HEK293T (cell line): ENCODE measurements at places on chromosomes 11 and 22.

GRCh38 chr22:19429950-19430889, 1.3 kb downstream of the HIRA start:
- peak; percentile 35 for DNase-seq

GRCh38 chr22:30305519-30305905, 16.2 kb upstream of the CASTOR1 start:
- no peak for DNase-seq

DNA sequence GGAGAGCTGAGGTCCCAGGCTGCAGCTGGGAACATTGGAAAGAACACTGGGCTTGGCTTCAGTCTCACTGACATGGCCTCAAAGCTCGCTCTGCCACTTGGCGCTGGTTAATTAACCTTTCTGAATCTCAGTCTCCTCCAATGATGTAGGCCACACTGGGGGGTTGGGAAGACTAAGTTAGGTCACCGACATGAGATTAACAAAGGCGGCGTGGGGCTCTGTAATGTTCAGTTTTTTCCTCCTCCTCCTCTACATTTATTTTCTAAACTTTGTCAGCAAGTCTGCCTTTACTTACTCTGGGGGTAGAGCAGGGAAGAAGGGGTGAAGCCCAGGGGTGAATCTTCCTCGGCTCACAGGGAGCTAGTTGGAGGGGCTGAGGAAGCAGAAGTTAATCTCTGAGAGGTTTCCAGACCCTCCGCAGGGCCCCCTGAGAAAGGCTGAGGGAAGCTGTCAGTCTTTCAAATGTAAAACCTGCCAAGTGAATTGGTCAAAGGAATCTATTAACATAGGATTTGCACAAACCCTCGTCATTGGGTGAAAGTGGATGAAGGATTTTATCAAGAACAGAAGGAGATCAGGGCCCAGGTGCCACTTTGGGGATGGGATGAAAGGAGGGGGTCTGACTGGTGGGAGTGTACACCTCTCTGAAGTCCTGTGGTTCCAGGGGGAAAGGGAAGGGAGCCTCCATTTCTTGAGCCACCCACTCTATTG, 32.1 kb upstream of the TENM4 start:
- DNase-seq = no peak

- no peak for DNase-seq
Measured at GRCh38 chr11:102653744-102654291, 28.7 kb upstream of the MMP20 start.

DNA sequence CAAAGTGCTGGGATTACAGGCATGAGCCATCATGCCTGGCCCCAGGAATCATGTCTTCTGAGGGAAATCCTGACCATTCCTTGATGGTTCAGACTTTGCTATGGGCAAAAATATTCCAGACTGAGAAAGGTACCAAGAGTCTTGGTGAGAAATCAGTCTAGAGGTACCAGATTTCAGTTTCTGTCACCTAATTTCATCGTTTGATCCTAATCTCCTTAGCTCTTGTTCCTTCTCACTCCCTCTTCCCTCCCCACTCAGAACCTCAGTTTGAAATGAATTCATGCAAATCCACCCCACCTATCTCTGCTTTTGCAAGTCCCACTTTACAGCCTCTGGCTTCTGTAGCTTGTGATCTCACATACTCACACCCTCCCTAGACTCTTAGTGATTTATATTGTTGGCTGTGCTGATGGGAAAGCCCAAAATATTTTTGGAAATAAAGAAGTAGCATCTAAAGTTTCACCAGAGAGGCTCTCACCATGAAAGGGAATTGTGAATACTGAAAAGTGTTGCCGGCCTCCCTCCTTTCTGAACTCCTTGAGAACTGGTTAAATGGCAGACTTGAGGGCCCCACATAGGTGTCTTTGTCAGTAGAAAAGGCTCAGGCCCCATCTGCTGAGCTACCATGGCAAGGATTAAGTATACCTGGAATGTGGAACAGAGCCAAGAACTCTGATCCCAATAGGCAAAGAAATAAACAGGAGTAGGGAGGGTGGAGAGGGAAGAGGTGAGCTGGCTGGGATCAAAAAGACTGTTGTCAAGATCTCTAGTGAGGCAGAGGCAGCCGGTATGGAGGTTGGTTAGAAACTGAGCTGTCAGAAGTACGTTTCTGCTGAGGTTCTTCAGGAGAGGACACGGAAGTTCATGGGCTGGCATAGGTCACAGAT, 190.5 kb upstream of the MTMR2 start:
- DNase-seq = no peak

DNA sequence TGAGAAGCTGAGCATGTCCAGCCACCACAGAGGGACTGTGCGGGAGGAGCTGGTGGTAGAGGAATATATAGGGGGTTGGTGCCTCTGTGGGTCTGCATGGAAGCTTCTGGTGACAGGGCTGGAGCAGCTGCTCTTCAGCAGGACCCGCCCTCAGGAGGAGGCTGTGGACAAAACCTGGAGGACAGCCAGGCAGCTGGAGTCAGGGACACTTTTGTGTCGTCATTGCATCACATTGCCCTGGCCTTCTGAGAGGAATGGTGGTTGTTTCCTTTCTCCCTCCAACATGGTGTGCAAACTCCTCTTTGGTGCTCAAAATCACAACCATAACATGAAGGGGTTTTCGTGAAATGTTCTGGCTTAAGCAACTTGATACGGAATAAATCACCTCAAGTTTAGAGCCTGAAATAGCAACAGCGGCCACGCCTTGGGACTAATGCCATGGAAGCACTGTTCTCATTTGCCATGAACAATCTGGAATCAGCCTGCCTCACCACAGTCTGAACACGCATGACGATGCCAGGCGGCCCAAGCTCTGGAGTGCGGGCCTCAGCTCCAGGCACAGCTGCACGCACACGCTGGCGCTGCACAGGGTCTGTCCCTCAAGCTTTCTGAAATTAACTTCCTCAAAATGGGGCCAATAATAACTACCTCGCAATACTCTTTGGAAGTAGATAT, 17.1 kb upstream of the CSRP3 start:
- no peak for DNase-seq

DNA sequence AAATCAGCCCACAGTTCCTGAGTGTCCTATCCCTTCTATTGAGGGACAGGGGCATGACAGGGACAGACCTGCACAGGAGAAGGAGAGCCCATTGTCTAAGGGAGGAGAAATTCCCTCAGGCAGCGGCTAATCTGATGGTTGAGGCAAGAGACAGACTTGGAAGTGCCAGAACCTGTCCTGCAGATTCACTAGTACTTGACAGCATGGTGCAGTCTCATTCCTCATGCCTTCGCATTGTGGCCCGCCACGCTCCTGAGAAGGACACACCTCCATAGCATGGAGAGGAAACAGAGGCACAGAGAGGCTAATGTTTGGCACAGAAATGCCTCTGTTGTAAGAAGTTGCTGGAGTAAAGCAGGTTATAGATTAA, 3.2 kb downstream of the P2RY6 start:
- DNase-seq = no peak

DNA sequence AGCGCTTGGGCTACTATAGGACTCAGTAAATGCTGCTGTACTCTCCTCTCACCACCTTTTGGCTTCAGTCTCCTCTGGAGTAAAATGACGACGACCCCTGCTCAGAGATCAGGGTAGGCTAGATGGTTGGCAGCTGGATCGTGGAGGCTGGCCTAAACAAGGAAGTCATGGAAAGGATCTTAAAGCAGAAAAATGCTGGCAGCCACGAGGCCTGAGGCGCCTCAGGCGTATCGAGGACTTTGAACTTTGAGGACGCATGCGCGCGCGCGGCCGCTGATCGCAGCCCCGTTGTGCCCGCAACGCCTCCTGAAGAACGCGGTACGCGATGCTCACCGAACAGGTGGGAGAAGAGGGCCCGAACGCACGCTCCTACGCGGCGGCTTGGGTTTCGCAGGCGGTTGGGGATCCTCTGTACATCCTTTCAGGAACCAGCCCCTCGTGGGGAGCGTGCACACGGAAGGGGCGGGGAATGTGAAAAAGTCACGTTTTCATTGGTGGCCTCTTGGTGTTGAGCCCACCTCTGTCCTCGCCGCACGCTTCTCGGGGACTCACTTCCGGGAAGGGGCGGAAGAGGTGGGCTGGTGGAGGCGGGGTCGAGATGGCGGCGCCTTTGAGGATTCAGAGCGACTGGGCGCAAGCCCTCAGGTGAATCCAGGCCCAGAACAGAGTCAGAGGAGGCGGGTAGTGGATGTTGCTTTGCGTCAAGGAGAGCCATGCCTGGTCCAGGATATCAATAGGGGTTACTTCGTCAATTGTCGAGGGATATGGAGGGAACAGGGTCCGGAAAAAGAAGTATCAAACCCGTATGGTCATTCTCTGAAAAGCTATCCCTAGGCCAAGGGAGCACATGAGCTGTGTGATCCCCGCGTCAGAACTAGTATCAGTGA, at the start of the genes COA4 and PAAF1:
COA4 (minus strand) TSS at position 423 of the 887 bp plus-strand sequence. CDS start 3,468 bp downstream, outside the sequence.
PAAF1 (plus strand) TSS at position 576 of the 887 bp plus-strand sequence; CDS start at position 599, 23 bp downstream.
- peak; percentile 95 for DNase-seq

- DNase-seq = no peak
Measured at GRCh38 chr11:105357764-105358163, 218.2 kb upstream of the CARD18 start.

- peak; percentile 85 for DNase-seq
Measured at GRCh38 chr22:26330971-26331625, 98.0 kb upstream of the ASPHD2 start.

DNA sequence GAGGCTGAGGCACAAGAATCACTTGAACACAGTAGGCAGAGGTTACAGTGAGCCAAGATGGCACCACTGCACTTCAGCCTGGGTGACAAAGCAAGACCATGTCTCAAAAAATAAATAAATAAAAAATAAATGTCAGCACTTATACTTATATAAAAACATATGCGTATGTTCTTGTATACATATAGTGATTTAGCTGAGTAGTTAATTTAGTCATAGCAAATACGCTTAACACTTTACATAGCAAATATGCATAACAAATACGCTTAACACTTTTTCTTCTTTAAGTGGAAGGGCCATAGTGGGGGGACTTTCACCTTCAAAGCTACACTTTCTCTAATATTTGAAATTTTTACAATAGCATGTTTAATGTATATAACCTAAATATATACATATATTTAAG, 64.0 kb upstream of the CAPRIN1 start:
- no peak for DNase-seq

- peak; percentile 46 for DNase-seq
Measured at GRCh38 chr22:22371031-22371541, 126.5 kb downstream of the VPREB1 start.

- DNase-seq = no peak
Measured at GRCh38 chr11:128893578-128894285, 2.6 kb downstream of the KCNJ5 start.

DNA sequence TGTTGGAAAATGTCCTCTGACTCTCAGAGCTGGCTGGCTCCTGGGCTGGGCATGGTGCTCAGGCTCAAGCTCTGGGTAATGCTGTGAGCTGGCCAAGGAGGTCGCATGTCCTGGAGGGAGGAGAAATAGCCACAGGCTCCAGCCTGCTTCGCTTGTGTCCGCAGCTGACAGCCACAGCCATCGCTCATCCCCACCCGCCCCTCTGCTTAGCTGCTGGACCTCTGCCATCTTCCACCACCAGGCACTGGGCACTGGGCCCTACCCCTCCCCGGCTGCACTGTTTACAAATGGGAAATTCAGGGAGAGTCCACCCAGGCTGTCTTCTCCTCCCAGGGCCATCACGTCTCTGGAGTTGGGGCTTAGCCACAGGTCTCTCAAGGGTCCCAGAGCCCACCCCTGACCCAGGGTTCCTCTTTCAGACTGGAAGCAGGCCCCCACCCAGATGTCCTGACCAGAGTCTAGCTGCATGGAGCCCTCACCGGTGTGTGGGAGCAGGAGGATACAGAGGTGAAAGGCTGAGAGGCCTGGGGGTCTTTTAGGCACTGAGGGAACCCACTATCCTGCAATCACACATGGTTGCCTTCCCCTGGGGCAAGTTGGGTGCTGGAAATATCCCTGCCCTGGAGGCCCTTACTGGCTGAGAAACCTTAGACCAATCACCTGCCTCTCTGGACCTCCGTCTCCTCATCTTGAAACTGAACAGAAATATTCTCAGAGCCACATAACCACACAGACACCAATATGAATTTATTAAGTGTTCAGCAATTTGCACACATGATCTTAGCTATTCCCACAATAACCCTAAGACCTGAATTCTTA, 62.7 kb downstream of the CD82 start:
- no peak for DNase-seq

DNA sequence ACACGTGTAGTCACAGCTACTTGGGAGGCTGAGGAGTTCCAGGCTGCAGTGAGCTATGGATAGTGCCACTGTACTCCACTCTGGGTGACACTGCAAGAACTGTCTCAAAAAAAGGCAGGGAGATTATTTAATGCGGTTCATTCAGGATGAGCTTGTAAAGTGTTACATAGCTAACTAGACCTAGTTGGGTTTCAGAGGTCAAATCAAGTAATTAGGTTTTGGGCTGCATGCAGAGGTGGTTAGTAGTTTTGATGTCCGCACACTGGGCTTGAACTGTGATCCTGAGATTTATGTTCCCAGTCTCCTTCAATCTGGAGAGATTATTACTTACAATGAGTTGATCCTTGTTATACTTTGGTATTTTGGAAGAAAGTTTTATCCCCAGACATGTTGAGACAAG, 2.1 kb upstream of the RBM4 start:
- DNase-seq = no peak

GRCh38 chr11:86483940-86484794, 109.5 kb downstream of the CCDC81 start:
- peak; percentile 23 for DNase-seq

DNA sequence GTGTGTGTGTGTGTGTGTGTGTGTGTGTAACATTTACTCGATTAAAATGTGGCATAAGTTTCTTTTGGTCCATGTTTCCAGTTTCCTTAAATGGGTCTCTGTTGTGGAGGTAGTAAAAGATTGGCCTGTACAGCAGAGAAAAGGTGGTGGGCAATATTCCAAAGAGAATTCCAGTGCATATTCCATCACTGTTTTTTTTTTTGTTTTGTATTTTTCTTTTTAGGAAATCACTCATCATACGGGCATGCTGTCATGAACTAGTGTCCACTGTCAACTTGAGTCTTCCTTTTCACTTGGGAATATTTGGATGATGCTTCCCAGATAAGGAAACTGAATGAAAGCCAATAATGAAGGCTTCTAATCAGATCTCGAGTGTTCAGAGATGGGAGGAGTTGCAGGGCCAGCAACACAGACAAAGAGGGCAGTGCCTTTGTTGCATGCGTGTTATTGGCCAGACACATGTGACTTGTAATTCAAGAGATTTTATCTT, 95.2 kb upstream of the PDGFD start:
- no peak for DNase-seq

- DNase-seq = no peak
Measured at GRCh38 chr11:70099578-70100279, 21.6 kb downstream of the ANO1 start.

- DNase-seq = no peak
Measured at GRCh38 chr22:41902932-41903421, 11.9 kb downstream of the SHISA8 start.

GRCh38 chr11:46800177-46800576, 45.9 kb downstream of the CKAP5 start:
- DNase-seq = no peak
